ENCODE measurements at places on chromosomes 6 and 20. TPM values are rescaled to one million over a fixed set of nuclear protein-coding genes. Genes with fewer than 3 reads are reported as not detected.

GRCh38 chr6:3809982-3810381 lies 39.2 kb upstream of the FAM50B start:
- no peak for DNase-seq

GRCh38 chr20:53578492-53579222 lies 15.0 kb downstream of the ZNF217 start:
- DNase-seq: peak; percentile 96

DNA sequence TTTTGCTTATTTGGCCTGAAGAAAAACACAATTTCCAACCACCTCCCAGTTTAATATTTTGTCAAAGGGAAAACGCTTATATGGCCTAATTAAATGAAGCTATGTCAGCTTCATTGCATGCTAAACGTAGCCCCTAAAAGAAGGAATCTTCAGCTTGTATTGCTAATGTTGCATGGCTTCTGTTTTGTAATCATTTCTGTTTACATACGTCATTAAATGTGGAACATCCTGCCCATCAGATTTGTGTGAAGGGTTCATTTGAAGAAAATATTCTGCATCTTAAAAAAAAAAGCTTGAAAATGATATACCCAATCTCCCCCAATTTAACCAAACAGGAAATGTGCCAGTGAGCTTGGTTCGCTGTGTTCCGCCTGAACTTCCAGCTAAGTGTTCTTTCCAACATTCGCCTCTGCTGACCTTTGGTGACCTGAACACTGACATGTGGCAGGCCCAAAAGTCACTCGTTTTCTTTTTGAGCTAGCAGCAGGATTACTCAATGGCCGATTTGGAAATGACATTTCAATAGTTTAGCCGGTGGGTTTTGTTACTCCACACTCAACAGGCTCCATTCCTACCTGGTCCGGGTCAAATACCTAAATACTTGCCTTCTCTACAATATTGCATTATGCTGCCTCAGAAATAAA lies 12.7 kb upstream of the SIRT5 start:
- no peak for DNase-seq

DNA sequence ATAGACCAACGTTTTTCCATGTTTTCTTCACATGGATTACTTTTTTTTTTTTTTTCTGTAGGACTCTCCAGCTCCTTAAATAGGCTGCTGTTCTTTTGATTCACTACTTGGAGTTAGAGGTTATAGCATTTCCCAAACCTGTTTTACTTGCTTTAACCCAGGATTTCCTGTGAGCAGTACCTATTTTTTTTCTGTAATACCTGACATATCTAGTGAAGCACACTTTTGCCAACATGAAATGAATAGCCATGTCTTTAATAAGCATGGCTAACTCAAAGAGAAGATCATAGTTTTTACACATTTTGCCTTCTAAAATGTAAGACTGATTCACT lies 137.0 kb downstream of the FOXA2 start:
- DNase-seq: no peak

DNA sequence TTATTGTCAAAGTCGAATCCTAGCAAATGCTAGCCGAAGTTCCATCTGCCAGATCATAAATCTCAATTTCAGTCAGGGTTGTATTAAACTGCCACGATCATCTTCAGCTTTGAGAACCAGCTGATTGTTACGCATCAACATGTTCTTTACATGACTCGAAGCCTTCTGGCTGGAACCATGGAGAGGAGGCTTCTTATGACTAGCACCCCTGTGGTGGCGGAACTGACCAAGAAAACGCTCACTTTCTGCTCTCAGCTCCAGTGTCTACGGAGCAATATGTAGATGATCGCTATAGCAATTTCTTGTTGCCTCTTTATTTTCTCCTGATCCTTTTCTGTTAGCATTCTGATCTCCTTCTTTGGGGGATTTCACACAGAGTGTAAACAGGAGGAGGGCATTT lies 479.4 kb upstream of the SLC35B3 start:
- peak; percentile 6 for DNase-seq

GRCh38 chr6:53906103-53906502 lies 111.3 kb downstream of the LRRC1 start:
- DNase-seq: no peak

DNA sequence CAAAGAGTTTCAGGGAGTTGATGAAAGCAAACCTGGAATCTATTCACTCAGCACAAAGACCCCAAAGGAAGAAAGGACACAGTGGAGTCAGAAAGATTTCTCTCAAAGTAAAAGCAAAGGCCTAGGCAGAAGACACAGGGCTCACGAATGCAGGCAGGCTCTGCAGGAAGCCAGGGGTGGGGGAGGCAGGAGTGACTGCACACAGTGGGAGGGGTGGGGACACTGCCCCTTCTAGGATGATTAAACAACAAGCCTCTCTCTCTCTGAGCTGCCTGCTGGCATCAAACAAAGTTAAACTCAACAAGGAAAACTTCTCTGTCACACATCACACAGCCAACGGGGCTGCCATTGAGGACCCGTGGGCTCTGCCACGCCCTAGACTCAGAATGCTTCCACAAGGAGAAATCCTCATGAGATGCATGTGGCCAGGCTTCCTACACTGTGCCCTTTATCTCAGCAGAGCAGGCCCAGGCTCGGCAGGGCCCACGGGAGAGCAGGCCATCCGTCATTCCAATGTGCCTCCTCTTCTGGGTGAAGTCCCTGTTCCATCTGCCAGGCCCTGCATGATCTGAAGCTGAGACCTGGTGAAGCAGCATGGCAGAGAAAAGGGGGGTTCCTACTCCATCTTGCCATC lies 70.1 kb downstream of the RAMACL start:
- DNase-seq: no peak

- no peak for DNase-seq
These were observed 62.3 kb downstream of the ESR1 start for GRCh38 chr6:151869787-151870186.

DNA sequence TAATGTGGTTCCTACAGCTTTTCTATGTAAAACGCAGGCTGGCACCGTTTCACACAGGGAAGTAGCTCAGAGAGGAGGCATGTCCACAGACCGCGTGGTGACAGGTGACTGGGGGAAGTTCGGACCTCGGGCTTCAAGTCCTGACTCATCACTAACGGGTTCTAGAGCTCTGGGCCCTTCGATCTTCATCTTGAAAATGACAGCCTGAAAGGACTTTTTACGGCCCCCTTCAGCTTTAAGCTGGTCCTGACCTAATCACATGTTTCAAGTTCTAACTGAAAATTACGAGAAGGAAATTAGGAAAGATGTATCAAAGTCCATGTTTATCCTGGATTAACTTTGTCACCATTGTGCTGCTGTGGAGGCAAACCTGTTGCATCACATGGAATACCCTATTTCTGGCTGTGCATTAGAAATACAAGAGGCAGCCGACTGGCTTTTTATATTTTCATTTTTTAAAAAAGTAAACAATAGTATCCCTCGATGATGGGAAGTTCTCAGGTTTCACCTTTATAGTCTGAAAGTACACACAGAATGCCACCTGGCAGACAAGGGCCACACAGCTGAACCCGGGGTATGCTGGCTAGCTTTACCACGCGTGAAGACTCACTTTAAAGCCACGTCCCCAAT lies 2.0 kb downstream of the MAN1A1 start:
- DNase-seq: peak; percentile 9

DNA sequence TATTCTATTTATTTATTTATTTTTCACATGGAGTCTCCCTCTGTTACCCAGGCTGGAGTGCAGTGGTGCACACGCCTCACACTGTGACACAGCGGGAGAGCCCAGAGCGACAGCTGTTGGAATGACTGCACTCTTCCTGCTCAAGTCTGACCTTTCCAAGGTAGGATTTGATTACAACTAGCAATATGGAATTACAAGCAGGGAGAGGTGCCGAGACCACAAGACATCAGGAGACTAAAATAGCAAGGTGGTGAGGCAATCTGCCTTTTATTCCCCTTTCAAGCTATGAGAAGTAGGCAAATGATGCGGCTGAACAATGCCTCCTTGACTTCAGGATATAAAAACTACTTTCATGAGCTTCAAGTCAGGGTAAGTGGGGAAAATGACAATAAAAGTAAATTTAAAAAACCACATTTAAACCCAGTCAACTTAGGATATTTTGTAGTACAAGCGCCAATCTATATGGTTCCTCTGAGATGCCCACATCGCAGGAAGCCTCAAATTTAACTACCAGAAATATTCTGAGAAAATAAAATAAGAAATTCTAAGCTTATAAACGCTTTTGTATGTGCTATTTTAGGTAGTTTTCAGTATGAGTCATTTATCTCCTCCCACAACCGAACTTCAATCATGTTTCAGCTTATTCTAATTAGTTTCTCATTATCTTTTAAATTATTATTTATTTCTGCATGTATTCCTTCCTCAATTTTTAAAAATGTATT lies 146.9 kb upstream of the SGK1 start:
- DNase-seq: peak; percentile 6

GRCh38 chr6:71391126-71391525 lies 102.5 kb downstream of the OGFRL1 start:
- DNase-seq: no peak

DNA sequence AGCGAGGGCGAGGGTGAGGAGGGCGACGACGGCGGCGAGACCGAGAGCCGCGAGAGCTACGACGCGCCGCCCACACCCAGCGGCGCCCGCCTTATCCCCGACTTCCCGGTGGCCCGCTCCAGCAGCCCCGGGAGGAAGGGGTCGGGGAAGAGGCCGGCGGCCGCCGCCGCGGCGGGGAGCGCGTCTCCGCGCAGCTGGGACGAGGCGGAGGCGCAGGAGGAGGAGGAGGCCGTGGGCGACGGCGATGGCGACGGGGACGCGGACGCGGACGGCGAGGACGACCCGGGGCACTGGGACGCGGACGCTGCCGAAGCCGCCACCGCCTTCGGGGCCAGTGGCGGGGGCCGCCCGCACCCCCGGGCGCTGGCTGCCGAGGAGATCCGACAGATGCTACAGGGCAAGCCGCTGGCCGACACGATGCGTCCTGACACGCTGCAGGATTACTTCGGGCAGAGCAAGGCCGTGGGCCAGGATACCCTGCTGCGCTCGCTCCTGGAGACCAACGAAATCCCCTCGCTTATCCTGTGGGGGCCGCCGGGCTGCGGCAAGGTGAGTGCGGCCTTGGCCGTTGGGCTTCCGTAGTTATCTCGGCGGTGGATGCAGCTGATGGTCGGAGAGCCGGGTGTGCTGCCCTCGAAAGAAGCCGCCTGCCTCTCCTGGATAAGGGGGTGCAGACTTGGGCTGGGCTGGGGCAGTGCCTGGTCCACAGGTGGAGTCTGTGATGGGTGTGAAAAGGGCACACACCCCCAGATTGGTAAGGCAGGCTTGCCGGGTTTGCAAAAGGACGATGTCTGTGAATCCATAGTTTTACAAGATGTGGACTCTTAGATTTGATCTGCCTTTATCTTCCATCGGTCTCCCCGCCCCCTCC lies 938 bp downstream of the WRNIP1 start:
- DNase-seq: peak; percentile 49

- DNase-seq: no peak
These were observed 167.7 kb upstream of the BMP5 start for GRCh38 chr6:56043076-56043475.

DNA sequence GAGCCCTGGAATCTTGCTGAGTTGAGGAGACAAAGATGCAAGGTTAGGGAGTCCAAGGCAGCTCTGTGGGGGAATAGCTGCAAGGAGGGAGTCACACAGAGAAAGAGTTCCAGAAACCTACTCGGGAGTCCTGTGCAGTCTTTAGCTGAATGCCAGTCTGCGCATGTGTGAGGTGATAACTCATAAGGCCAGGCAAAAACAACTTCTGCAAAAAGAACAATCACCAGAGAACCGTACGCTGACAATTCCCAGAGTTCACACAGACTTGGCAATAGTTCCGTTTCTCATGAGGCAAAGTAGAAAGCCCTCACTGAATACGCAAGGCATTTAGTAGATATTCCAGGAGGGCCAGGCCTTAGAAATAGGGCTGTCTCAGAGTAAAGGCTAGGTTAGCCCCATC lies 135.2 kb upstream of the TAB2 start:
- DNase-seq: no peak

DNA sequence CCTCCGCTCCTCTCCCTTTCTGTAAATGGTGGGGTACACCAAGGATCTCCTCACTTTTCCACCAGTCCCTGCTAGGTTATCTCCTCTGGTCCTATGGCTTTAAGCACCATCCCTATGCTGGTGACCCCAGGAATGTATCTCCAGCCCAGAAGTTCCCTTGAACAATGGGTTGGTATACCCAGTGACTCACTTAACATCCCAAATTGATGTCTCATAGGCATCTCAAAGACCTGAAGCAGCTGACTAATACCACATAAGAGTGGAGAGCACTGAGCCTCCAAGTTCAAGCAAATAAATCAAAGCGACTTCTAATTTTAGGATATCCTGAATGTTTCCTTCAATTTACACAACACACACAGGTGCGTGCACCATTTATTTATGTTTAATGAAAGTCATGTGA lies 48.3 kb downstream of the ADGRF1 start:
- no peak for DNase-seq

- no peak for DNase-seq
These were observed 18.1 kb downstream of the CST9L start for GRCh38 chr20:23550227-23550626.

Gene PARD6B
- total RNA-seq: 29.2 TPM

Gene EYA4
- total RNA-seq: 0.21 TPM

Gene QRSL1
- total RNA-seq: 19.3 TPM

Gene CRISP2
- 0.50 TPM for total RNA-seq

Gene TTK
- total RNA-seq: 79.6 TPM

Data from GM23338 (cell line).